ENCODE measurements at places on chromosomes 4 and X.

DNA sequence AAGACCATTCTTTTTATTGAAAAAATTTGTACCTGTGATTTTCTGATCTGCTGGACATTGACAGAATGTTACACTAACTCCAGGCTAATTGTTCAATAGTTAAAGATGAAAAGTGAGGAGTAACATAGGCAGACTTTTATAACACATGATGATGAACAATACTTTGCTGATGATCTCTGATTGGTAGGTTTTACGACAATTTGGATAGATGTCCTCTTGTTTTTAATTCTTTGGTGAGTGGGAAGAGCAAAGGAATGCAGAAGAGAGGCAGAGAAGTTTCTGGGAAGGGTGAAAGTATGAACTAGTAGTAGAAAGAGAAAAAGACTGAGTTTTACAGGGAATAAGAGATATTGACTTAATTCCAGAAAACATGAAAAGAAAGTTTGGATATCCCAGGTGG, 267.3 kb upstream of the HAND2 start:
- no peak for DNase-seq

DNA sequence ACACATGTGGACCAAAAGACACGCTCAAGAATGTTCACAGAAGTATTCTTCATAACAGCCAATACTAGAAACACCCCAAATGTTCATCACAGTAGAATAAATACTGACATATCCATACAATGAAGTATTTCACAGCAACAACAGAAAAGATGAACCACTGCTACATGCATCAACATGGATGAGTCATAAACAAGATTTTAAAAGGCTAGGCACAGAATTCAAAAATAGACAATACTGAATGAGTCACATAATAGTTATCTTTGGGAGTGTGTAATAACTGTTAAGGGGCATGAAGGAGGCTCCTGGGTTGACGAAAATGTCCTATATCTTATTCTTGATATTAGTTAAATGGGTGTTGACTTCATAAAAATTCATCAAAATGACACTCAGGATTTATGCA, 43.5 kb downstream of the CLOCK start:
- DNase-seq = no peak

- DNase-seq = peak; percentile 33
These were observed 89.0 kb upstream of the LIMCH1 start for GRCh38 chr4:41448934-41449333.

GRCh38 chr4:41745292-41746024, 3.1 kb downstream of the PHOX2B start:
- DNase-seq = no peak

- no peak for DNase-seq
These were observed 333.3 kb downstream of the DCTD start for GRCh38 chr4:182583703-182584415.

- no peak for DNase-seq
These were observed 105.6 kb downstream of the HUWE1 start for GRCh38 chrX:53580742-53581504.

DNA sequence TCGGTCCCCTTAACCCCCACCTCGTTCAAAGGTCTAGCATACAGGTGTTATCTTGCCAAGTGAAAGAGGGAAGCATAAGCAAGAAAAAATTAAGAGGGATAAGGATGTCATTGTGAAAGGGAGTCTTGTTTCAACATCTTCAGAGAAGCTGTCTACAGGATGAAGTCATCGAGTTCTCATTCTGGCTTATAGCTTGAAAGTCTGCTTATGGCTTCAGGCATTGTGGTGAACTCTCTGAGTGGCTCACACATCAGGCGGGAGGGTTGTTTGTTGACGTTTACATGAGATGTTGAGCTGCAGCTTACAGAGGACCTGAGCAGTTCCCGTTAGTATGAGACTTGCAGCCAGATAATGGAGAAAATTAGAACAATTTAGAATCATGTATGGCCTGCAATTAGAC, 16.6 kb downstream of the MAGEA9B start:
- DNase-seq = peak; percentile 42

- DNase-seq = no peak
These were observed 55.3 kb upstream of the HPSE start for GRCh38 chr4:83389756-83390505.

- DNase-seq = no peak
These were observed 833 bp downstream of the FGD1 start for GRCh38 chrX:54494989-54495813.

DNA sequence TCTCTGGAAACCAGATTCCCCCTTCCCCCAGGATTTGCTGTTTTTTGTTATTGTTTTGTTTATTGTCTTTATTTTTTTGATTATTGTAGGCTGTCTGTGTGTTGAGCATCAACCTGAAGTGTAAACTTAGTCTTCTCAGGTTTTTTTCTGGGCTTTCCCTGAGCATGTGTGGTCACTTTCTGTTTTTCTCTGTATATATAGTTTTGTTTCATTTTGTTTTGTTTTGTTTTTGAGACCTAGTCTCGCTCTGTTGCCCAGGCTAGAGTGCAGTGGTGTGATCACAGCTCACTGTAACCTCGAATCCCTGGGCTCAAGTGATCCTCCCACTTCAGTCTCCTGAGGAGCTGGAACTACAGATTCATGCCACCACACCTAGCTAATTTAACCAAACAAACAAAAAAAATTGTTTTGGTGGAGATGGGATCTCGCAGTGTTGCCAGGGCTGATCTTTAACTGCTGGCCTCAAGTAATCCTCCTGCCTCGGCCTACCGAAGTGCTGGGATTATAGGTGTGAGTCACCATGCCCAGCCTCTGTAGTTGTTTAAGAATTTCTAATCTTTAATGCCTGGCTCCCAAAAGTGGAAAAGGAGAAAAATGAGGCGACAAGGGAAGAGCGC, 9.1 kb downstream of the IL13RA1 start:
- no peak for DNase-seq

GRCh38 chr4:65791812-65792308, 121.6 kb upstream of the EPHA5 start:
- DNase-seq = no peak

DNA sequence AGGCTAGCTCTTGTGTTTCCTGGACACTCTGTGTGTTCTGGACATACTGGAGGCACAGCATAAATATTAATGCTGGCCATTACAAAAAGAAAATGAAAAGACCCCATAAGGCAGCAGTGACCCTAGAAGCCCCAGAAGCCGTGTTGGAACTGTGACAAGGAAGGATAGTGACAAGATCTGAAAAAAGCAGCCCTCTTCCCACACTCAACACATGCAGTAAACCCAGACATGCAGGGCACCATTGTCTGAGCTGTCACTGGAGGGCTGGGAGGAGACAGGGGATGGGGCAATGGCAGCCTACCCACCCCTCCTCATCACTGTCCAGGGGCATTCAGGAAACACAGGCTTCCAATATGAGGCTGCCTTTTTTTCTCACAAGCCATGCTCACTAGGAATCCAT, 6.5 kb downstream of the TRIM2 start:
- no peak for DNase-seq

DNA sequence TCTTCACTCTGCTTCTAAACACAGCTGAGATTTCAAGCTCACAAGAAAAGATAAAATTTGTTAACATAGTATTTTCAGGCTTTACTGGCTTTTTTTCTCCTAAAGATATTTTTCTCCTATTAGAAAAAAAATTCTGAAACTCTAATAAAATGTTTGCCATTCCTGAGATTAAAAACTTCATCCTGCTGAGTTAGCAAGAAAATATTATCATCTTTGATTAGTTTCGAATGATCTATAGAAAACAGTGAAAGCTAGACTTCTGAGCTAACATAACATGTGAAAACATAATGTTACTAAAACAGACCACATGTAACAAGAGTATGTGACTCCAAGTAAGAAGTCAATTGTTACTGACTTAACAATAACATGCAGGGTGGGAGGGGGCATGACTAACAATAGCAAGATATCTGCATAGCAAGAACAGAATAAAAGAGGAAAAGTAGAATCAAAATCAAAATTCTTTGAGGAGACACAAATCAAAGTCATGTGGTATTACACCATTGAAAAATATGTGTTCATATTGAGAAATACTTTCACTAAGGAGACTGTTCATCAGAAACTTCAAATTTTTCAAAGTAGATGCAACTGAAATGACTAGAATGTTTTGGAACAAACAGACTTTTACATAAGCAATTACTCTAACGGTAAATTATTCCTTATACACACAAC, 14.5 kb downstream of the TBCK start:
- no peak for DNase-seq

DNA sequence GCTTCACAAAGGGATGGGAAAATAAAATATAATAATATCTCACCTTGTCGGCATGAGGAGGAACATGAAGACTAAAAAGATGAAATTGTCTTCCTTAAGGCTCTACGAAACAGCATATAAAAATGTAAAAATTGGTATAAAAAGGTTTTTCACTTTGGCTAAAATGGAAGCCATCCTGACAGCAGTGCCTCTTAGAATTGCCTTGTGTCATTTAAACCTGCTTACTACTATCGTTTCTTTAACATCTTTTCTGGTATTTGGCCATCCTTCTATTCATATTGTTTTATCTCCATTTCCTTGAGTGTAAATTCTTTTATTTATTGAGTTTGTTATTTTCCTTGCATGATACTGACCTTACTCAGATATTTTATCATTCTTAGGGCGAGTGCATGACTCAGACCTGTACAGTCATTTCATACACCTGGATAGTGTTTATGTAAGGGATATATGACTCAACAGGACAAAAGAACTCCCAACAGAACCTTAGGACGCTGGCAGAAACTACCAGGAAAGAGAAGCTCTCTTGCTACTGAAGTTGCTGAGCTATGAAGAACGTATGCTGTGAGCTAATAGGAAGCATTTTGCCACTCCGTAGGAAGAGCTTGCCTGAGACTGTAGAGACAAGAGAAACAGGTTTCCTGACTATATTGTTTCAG, 5.8 kb upstream of the CDKN2AIP start:
- peak; percentile 78 for DNase-seq

DNA sequence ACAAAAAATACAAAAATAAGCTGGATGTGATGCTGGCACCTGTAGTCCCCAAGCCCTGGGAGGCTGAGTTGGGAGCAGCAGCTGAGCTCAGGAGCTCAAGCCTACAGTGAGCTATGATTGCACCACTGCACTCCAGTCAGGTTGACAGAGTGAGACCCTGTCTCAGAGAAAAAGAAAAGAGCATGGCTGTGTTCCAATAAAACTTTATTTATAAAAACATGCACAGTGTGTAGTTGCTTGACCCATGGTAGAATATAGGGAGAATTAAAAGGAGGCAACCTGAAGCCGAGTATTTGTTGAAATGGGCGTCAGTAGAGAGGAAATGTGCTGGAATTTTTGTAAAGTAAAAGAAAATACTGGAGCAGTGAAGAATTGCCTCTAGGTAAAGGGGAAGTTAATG, 27.0 kb downstream of the GYG2 start:
- DNase-seq = no peak

GRCh38 chr4:140826701-140827027, 70.5 kb upstream of the TBC1D9 start:
- DNase-seq = no peak

DNA sequence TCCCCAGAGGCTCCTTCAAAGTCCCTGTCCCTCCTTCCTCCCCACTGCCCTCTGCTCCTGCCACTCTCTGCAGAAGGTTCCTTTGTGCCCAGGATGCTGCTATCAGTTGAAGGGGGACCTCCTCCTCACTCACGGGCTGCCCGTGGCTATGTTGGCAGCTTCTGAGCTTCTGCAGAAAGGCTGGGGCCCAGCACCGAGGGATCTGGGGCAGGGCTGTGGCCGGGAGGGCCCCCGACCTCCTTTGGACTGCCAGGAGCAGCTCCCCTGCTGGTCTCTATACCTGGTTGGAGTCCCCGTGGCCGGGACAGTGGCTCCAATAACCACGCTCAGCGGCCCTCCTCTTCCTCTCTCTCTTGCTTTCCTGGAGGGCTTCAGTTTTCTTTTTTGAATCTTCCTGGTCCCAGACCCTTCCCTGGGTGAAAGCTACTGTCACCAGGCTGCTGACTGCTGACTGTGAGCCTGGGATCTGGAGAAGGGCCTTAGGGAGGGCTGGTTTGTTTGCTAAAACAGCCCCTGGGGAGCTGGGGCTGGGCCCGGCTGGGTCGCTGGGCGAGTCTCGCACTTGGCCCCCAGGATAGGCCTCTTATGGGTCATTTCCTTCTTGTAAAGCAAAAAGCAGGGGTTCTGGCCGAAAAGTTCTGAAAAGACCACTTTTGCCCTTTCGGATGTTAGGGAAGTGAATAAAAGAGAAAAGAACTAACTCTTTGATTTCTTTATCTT, 46.9 kb downstream of the SORCS2 start:
- DNase-seq = no peak

DNA sequence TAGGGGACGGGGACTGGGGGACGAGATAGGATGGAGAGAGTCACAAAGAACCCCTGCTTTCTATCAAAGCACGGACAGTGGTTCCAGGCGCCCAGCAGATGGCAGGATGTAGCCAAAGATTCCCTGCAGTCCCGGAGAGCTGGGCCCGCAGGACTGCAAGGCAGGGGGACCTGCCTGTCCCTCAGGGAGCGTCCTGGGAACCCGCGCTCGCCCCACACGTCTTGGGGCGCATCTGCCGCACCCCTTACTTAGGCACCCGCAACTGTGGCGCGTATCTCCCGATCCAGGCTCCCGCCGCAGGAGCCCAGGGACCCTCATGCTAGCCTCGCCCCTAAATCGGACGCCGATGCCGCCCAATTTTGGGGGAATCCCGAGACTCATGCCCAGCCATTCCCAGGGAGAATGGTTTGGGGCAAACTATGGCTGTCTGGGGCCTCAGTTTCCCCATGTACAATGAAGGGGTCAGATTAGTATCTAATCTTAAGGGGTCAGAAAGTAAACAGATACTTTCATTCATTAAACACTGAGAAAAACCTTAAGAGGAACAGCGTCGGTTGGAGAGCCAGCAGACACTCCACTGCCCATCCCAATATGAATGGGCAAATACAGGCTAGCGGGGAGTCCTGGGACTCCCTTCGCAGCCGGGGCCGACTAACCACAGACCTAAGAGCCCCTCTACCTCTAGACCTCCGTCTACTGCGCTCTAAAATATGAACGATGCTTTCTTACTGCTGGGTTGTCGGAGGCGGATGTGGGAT, 581 bp upstream of the STK32B start:
- peak; percentile 35 for DNase-seq

DNA sequence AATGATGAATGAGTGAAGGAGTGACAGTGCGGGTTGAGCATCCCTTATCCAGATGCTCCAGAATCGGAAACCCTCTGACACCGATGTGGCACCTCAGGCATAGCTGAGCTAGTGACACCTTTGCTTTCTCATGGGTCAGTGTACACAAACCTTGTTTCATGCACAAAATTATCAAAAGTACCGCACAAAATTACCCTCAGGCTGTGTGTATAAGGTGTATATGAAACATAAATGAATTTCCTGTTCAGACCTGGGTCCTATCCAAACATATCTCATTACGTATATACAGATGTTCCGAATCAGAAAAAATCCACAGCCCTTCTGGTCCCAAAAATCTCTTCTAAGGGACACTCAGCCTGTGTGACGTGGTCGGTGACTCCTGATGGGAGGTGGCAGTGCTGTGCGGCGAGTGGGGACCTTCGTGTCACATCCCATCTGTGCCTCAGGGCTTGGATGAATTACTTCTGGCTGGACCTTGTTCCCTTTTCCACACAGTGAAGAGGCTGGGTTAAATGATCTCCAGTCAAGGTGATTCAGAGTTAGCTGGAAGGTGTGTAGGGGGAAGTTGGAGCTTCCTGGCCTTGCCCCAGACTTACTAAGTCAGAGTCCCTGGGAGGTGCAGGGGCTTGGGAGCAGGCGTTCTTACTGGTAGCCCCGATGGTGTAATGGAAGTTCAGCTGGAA, 18.8 kb downstream of the RGS12 start:
- no peak for DNase-seq

Measured in trophoblast cell (in vitro differentiated cells and primary cell).